Activated T-helper 9 cell treated with anti-CD3 and anti-CD28 coated beads, Interleukin-2, amount 50 U/mL, for 16 hours (primary cell): ENCODE measurements at places on chromosomes 7 and 10.

GRCh38 chr7:54722026-54722425 is 37.0 kb downstream of the SEC61G start:
- no peak for DNase-seq

DNA sequence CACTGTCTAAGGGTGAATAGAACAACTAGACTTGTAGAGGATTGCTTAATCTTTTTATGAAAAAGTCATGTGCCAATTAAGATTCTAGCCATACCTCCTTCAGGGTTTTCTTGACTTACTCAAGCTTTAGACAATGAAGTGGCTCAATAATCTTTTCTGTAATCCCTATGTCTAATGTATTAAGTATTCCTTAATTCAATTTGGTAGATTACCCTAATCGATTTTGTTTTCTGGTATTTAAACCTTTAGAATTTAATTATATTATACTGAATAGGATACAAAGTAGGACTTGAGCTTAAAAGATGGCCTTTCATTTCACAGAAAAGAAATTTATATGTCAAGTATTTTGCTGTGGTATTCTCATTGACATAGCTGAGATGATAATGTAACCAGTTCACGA is 597.9 kb upstream of the C7orf33 start:
- DNase-seq: no peak

DNA sequence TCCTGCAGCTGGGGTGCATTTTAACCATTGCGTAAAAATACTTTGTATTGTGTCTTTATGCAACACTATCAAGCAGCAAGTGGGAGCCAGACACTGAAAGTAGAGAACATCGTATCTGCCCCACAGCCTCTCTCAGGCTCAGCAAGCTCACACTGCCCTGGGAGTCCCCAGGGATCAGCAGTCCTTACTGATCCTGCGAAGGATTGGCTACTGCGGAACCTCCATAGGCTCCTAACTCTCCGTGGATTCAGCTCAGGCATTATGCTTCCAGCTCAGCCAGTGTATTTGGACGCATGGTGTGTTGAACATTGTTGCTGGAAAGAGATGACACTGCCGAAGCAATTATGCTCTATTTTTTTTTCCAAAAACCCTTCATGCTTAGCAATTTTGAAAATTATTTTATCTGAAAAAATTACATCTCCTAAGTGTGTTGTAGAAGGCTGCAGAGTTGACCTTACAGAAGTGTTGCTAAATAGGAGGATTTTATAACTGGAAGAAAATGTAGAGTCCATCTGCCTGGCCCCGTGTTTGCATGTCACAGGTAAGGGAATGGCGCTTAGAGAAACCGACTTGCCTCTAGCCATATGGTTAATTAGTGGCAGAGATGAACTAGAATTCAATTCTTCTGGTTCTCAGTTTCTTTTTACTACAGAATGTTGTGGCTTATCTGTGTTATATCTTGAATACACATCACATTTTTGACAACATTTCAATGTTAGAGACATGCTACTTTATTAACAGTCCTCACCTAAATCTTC is 276.4 kb upstream of the COBL start:
- DNase-seq: no peak

- DNase-seq: no peak
Observed at GRCh38 chr7:80054356-80054755, 80.3 kb upstream of the GNAI1 start.

- no peak for DNase-seq
Observed at GRCh38 chr7:100859856-100860255, 7.3 kb upstream of the TRIP6 start.

- no peak for DNase-seq
Observed at GRCh38 chr10:91672021-91672608, 39.2 kb upstream of the PPP1R3C start.

DNA sequence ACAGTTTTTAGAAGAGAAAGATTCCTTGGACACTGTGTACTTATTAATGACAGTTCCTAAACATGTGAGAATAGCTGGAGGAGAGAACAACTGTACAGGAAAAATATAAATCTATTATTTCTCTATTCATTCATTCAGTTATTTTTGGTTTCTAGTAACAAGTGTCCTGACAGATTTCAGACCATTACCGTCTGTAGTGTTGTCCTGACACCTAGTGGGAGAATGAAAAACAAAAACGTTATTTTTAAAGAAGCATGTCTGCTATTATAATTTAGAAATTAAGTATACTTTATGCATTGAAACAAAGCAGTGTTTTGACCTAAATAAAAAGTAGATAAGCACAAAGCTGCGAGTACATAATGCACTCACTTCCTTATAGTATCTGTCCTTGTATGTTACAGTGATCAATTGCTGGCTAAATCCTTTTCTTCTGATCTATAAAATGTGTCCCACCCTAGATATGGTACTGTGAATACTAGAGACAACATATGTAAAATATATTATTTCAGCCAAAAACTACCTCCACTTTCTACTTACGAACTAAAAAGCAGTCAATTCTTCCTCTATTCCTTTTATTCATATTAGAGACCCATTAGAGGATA is 575.6 kb downstream of the ARL4A start:
- DNase-seq: no peak

DNA sequence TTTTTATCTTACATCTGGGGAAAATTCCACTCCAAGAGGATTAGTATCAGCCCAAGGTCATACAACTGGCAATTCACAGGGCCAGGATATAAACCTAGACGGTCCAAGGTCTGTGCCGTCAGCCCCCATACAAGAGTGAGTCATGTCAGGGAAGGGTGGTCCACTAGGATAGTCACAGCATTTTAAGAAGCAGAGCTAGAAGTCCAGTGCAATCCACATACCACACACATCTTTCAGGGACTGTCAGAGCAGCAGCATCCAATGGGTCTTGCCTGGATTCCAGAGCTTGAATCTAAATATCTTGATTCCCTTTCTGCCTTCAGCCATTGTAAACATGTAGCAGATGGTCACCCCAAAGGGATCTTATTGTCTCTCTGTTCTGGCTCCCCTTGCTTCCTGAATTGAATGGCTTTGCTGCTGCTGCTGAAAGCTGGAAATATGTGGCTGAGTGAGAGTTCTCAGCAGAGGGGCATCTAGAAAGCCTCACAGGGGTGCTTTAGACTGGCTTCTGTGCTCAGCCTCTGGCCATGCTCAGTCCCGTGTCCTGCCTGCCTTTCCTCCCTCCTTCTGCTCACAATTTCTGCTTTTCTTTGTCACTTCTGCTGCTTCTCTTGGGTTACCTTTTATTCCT is 9.9 kb upstream of the OR6V1 start:
- no peak for DNase-seq

DNA sequence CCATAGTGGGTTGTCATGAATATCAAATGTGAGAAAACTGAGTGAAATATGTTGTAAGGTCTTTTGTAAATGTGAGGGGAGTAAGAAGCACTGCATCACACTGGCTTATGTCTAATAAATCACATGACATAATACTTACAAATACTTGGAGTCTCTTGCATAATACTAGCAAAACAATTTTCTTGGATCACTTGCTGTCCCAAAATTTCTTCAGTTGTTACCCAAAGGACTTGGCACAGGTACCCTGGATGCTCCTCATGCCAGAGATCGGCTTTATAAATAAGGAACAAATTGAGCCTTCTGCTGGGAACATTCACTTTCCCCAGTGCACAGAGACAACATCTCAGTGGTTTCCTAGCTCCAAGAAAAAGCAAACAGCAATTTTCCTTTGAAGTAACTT is 5.0 kb upstream of the LRIT2 start:
- DNase-seq: no peak

DNA sequence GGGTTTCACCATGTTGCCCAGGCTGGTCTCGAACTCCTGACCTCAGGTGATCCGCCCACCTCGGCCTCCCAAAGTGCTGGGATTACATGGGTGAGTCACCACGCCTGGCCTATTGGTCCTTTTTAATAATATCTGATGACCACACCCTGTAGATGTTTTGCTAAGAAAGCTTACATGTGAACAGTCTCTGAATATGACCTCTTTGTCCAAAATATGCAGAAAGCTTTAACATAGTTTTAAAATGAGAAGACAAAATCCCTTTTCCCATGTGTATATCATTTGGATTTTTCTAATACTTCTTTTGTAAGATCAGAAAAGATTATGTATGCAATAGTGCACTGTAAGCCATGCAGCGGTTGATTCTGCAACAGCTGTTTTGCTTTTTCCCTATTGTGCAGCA is 38.5 kb downstream of the MCU start:
- DNase-seq: no peak

DNA sequence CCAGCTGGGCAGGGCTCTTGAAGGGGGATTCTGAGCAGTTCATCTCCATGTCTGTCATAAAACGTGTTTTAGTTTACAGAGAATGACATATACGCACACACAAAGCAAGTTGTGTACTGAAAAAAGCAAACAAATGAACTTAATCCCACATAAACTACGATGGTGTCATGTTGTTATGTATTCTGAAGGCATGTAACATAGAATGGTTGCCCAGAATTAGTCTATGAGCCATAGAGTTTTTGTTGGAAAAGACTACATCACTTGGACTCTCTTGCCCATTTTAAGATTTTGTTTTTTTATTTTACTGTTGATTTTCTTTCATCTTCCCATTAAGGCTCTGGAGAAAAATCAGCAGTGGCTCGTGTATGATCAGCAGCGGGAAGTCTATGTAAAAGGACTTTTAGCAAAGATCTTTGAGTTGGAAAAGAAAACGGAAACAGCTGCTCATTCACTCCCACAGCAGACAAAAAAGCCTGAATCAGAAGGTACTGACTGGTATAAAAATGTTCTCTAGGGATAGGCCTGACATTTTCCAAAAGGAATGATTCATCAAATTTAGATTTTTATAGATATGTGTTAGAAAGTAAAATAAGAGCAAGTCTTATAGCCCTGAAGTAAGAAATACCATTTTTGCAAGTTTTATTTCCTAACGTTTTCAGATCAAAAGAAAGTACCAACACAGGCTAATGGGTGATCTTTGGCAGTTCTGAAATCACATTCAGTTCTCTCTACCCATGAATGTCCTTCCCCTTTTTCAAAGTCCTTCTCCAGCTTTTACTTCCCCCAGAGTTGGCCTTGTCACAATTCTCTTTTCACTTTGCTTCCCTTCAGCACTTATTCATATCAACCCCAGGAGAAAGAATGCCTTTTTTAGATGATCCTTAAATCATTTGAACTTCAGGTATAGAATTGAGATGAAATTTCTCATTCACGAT is 18.9 kb downstream of the CEP55 start:
- no peak for DNase-seq

GRCh38 chr7:137958470-137959431 is 43.1 kb downstream of the CREB3L2 start:
- DNase-seq: no peak

GRCh38 chr7:1544896-1545416 is 11.0 kb downstream of the TMEM184A start:
- no peak for DNase-seq

- no peak for DNase-seq
Observed at GRCh38 chr7:47411901-47412300, 170.0 kb downstream of the TNS3 start.

- DNase-seq: no peak
Observed at GRCh38 chr7:126727930-126728391, 524.8 kb downstream of the GRM8 start.

DNA sequence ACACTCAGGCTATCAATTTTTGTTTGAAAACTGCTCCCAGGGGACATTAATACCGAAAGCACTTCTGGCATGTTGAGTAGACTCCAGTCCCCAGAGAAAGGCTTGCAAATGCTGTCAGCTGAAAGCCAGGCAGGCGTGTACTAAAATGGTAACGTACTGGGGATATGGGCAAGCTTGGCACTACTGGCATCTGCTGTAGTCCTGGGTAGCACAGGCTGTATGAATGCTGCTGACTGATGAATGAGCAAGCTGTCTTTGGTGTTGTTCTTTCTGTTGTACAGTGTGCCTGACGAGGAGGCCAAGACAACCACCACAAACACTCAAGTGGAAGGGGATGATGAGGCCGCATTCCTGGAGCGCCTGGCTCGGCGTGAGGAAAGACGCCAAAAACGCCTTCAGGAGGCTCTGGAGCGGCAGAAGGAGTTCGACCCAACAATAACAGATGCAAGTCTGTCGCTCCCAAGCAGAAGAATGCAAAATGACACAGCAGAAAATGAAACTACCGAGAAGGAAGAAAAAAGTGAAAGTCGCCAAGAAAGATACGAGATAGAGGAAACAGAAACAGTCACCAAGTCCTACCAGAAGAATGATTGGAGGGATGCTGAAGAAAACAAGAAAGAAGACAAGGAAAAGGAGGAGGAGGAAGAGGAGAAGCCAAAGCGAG is 53.5 kb upstream of the AGBL3 start:
- no peak for DNase-seq

DNA sequence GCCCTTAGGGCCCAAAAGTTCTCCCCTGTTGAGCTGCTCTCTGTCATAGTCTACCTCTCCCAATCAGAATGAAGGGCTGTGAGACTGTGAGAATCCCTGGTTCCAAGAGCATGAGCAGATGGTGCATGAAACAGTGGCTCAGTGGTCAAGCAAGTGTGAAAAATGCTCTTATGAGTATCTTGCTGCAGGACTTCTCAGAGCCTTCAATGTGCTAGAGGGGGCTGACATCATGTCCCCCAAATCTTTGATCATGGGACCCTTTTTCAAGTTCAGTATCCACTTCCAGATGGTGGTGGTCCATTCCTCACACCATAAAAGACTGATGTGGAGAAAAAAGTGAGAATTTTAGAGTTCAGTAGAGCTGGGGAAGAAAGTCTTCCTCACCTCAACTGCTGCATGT is 265.3 kb upstream of the HABP2 start:
- DNase-seq: no peak

- no peak for DNase-seq
Observed at GRCh38 chr7:44994877-44995554, 5.0 kb upstream of the CCM2 start.

DNA sequence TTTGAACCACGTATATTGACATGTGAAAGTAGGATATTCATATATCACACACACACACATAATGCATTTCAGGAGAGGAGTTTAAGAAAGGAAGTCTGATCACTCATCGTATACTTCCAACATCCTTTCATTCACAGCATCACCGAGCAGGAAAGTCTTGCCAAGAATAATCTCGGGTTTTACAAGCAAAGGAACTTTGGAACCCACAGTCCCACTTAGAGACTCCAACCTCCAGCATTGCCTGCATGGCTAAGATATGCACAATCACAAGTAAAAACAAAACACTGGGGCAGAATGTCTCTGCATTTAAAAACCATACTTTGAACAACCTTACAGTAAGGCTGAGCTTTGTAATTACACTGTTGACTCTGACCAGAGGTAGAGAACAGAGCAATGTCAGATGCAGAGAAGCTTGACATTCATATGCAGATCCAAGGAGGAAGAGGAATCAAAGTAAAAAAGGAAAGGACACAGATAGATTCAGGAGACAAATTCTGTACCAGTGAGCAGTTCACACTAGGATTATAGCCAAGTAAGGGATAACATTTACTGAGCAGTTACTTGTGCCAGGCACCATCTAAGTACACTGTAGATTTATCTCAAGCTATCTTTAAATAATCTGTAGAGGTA is 14.8 kb downstream of the THSD7A start:
- no peak for DNase-seq

DNA sequence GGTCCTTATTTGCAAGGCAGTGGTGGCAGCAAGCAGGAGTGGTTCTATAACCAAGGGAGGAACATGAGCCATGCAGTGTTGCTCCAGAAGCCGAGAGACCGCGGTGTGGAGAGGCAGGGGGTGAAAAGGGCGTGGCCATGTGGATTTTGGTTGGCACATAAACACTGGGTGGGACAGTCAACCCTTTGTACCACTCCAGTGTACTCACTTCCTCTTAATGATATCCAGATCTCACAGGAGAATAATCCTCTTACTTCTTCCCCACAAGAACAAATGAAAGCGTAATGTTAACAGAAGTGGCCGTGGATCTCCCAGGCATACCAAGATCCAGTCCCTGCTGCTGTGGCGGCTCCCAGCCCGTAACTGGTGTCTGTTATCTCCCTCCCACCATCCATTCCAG is 42.4 kb downstream of the XRCC2 start:
- DNase-seq: no peak
